NT2/D1 (cell line): ENCODE measurements at places on chromosomes 1 and 21.

- DNase-seq, result no peak
These were observed 173.5 kb upstream of the ETV3 start for GRCh38 chr1:157311730-157312081.

- no peak for DNase-seq
These were observed 16.1 kb upstream of the DYRK1A start for GRCh38 chr21:37350472-37350871.

DNA sequence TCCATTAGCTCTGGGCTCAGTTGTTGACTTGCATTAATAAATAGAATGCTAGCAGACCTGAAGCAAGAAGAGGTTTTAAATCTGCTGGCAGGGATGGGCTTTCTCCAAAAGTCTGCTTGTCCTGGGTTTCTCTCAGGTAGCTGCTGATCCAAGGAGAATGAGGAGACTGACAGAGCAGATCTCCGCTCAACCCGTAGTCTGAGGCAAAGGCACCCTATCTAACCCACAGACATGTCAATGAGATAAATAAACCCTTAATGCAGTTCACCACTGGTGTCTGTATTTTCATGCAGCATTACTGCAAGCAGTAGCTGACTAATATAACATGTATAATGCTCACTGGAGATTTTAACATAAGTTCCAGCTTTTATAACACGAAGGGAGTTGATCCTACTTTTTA lies 44.1 kb upstream of the RGS21 start:
- no peak for DNase-seq

GRCh38 chr1:232776526-232777106 lies 28.6 kb upstream of the MAP10 start:
- no peak for DNase-seq
